ENCODE measurements at places on chromosomes 6 and 20.

DNA sequence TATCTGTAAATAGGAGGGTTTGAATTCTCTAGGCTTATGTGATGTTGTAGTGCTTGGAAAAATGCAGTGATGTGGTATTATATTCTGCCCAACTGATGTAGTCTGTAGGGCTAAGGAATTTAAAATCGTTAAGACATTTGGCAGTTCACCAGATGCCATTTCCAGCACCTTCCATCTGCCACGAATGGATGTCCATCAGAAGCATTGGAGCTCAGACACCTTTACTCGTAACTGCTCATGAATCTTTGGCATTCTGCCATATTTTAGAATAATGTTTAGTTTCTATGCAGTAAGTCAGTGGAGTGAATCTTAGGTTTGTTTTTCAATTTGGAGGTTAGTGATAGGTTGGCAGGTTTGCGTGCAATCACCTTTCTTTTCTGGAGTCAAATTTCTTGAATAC is 2.4 kb upstream of the SYTL3 start:
- no peak for DNase-seq

DNA sequence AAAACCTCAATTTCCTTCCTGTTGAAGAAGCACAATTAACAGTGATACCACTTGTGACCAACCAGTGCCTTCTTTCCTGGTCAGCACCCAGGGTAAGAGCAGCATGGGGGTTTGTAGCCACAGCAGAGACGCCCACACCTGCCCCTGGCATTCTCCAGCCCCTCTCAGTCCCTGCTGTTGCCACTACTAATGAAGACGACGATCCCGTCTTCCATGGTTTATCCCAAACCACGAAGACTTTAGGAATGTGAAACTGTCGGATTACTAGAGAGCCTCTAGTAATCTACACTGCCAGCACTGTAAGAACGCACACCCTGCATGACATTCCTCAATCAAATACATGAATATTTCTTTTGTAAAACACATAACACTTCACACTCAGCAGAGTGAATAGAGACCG is 60.0 kb downstream of the GINS1 start:
- no peak for DNase-seq

GRCh38 chr6:1747531-1747930 is 137.8 kb downstream of the FOXC1 start:
- DNase-seq = no peak

- DNase-seq = no peak
Observed at GRCh38 chr20:31845300-31845863, at the start of gene FOXS1. FOXS1 (minus strand) TSS chr20:31845604; CDS start chr20:31845542, 62 bp downstream.

DNA sequence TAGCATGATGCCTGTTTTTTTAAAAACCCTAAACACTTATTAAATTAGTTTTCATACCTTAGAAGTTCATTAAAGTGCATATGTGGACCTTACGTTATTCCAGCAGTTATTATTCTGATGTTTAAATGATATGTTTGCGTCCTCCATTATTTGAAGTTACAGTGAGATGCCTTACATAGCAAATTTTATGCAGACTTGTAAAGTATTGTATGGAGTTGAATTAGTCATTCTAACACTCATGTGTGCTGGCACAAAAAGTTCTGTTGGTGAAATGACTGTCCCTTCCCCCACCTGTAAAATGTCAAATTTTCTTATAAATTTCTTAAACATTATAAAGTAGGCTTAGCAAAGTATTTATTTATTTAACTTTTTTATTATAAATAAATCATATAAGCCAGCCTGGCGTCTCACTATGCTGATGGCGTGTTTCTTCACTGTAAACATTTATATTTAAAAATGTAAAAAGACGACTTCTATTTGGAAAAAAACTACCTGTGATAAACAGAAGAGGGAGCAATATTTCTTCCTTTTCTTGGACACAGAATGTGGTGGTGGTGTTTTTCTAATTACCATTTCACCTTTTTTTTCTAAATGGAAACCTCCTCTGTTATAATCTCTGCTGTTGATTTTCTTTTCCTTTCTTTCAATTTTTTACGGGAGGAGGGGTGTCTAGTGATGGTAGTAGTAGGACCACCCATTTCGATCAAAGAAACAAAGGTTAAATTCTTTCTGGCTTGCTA is 155.4 kb downstream of the RFPL4B start:
- no peak for DNase-seq

- no peak for DNase-seq
Observed at GRCh38 chr20:46051556-46052308, 22.7 kb downstream of the SLC12A5 start.

DNA sequence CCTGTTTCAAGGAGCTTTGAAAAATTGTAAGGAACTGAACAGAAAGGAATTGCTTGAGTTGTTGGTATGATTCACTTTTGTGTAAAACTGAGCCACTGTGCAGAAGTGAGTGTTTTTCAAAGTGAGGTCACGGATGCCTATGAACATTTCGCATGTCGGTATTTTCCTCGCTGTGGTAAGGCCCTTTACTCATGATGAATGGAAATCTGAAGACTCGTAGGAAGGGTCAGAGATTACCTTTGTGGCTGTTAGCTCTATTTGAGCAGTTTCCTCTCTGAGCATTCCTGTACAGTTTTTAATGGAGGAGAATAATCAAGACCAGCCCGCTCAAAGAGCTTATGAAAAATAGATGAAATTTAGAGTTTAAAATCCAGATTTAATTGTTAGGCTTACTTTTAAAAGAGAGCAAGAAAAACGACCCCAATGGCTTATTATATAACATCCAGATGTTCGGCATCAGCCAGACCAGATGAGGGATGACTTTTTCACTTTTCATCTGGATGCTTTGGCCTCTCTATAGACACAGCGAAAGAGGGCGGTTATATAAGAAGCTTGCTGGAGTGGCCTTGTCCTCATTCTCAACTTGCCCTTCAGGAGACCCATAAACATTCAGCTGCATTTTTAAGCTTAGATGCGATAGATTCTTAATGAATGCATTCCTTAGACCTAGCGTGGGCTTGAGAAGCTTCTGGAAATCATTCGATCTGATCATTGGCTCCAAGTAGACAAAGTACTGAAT is 99.5 kb downstream of the CD83 start:
- DNase-seq = no peak

GRCh38 chr6:80205404-80205803 is 98.9 kb downstream of the BCKDHB start:
- no peak for DNase-seq

DNA sequence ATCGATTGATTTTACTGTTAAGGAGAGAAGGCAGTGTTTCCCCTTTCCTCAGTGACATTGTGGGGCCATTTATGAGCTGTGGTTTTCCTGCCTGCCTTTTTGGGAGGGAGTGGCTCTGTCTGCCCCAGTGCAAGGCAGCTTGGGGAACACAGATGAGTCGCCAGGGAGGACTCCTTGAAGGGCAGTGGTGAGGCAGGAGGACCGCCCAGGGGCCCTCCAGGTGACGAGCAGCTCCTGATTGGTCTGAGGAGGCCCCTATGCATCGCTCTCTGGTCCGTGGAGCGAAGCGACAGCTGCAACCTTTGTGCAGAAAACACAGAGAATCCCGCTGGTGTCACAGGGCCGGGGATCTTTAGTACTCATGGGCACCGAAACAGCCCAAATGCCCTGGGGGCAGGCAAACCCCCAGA is 100.3 kb downstream of the TMEM242 start:
- DNase-seq = no peak

DNA sequence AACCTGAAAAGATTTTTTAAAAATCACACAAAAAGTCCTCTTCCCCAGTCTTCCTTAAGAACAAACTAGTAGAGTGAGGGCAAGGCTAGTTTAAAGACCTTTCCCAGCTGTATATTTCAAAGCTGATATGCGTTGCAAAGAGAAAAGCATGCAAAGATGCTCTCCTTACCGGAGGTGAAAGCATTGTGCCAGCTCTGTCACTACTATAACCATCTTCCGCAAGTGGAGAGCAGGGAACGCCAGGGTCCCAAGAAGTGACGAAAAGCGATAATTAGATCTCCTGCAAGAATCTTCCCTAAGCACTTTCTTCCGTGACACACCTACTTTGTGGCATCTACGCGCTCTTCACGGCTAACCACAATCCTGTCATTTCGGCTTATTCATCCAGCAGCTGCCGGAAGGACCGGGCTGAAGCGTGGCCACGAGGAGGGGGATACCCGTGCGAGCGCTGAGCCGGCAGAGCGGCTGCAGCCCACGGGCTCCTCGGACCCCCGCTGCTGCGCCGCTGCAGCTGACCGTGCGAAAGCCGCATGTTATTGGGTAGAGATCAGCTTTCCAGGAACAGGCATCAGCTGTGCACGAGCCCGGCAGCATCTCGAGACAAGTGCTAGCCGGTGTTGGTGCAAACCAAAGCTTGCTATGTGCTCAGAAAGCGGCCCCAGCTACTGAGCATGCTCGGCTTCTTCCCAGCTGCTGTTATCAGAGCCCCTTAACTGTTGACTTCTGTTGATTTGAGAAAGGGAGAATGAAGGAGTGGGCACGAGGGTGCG is 57.2 kb upstream of the ARHGAP18 start:
- peak; percentile 21 for DNase-seq

- DNase-seq = no peak
Observed at GRCh38 chr6:30154709-30155519, 6.1 kb downstream of the TRIM10 start.

DNA sequence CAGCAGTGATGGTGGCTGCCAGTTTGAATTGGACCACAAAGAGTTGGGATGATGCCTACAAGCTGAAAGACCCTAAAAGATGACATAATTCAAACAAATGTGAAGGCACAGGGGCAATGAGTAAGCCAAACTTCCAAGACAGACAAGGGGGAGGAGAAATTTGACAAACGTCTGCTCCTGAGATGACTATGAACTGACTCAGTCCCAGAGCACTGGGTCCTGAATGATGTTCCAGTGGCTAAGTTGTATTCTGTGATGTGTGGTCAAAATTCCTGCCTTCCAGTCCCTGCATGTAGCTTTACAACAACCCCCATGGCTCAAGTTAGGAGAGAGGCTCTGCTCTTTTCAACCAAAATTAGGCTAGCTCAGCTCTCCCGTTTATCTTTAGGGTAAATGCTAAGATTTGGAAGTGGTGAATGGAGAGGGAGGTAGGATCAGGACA is 86.1 kb upstream of the SIRPA start:
- no peak for DNase-seq

- DNase-seq = no peak
Observed at GRCh38 chr6:126738146-126738545, 380.3 kb upstream of the RSPO3 start.

DNA sequence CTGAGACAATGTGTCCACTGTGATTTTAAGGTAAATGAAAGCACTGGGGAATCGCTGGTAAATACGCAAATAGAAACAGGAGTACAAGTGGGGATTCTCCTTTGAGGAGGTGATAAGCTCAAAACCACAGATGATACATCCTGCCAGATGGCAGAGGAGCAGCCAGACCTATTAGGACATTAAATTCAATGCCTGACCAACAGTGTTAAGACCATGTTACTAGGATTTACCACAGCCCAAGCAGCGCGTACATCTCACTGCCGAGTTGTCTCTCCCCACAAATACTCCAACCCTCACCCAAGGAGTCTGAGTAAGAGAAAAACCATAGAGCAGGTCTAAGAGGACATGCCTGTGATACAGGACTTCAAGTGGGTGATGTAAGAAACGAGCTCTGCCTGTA is 68.9 kb upstream of the TULP1 start:
- no peak for DNase-seq

DNA sequence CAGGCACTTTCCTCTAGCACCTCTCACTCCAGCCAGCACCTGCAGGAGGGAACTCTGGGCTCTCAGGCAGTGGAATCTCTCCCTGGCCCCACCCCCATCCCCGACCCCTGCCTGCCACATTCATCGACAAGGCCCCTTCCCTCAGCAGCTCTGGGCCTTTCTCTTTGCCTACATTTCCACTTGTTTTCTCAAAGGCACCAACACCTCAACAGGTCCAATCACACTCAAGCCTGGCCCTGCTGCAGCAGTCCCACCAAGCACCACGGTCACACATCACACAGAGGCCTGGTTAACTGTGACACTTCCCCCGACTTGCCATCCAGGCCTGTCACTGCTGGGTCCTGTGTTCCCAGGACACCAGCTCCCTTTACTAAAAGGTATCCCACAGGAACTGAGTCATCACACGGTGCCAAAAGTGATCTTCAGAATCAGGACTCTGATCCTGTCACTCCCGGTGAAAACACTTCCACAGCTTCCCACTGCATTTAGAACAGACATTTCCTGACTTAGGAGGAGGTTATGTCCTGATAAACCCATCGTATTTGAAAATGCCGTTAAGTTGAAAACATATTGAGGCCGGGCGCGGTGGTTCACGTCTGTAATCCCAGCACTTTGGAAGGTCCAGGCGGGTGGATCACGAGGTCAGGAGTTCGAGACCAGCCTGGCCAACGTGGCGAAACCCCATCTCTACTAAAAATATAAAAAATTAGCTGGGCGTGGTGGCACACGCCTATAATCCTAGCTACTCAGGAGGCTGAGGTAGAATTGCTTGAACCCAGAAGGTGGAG is 54.9 kb downstream of the MYH7B start:
- DNase-seq = no peak

- no peak for DNase-seq
Observed at GRCh38 chr6:148495029-148495428, 152.4 kb downstream of the SASH1 start.

DNA sequence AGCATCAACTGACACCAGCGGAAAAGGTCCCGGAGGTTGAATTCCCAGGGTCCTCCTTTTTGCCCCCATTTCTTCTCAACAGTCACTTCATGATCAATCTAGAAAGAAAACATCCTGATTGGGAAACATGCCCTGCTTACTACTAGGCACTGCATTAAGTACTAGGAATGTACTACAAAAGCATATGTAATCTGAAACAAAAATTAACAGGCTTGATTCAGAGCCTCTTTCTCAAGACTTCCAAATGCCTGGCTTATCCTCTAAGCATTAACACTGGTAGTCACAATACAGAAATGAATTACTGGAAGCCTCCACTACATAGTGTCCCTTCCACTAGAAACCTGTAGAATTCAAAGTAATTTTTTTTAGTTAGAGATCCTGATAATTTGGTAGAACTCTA is 84.5 kb upstream of the LYRM2 start:
- no peak for DNase-seq

GRCh38 chr6:1686117-1687098 is 76.7 kb downstream of the FOXC1 start:
- peak; percentile 77 for DNase-seq

GRCh38 chr6:101668496-101669030 is 275.1 kb downstream of the GRIK2 start:
- DNase-seq = no peak

GRCh38 chr6:40371621-40372020 is 215.5 kb downstream of the LRFN2 start:
- no peak for DNase-seq

GRCh38 chr6:12419631-12420272 is 129.6 kb downstream of the EDN1 start:
- DNase-seq = no peak

- DNase-seq = no peak
Observed at GRCh38 chr6:29941471-29941870, 861 bp upstream of the HLA-A start.
